Iris pigment epithelial cell (primary cell): ENCODE measurements at places on chromosomes 13 and 19.

DNA sequence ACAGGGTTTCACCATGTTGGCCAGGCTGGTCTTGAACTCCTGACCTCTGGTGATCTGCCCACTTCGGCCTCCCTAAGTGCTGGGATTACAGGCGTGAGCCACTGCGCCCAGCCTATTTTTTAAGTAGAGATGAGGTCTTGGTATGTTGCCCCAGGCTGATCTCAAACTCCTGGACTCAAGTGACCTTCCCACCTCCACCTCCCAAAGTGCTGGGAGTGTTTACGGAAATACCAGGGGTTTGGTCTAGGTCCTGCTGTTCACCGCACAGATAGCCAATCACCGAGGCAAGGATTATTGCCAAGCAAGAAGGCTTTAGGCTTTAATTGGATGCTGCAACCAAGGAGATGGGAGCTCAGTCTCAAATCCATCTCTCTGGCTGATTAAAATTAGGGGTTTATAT lies 11.6 kb downstream of the CLEC4G start:
- no peak for DNase-seq

- DNase-seq: no peak
Measured at GRCh38 chr13:68417801-68418200, 1187.7 kb upstream of the PCDH9 start.

GRCh38 chr19:10979951-10980381 lies 19.1 kb downstream of the SMARCA4 start:
- DNase-seq: no peak

GRCh38 chr13:40439928-40440327 lies 226.5 kb downstream of the FOXO1 start:
- no peak for DNase-seq

DNA sequence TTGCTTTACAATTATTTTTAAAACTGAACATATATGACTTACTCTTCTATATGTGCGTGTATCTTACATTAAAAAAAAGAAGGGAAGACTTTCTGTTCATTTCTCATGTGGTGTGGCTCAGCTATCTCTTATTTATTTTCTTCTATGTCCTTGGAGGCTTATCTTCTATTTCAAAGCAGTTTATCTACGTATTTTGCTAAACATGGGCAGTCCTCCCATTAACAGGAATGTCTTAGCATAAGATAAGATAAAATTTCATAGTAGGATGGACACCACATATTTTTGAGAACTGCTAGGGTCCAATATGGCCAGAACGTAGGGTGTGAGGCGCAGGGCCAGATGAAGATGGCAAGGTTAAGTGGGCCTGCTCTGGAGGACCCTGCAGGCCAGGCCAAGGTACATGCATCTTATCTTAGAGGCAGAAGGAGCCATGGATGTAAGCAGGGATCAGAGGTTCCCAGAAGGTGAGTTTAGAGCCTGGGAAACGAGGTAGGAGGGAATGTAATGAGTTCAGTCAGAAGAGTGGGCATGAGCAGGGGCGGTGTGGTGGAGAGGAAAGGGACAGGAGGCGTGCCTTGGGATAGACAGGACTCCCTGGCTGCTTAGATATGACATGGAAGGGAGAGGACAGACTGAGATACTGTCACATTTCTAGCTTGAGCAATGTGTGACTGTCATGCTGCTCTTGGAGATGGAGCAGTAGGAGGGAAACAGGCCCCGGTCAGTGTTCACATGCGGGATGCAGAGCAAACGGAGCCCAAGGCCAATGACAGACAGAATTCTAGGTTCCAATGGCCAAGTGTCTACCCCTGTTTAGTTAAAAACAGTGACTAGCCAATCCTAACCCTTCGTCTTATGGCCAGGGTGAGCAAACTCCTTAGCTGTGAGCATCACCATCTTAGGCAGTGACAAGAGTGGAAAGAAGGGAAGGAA lies 68.6 kb upstream of the MEDAG start:
- DNase-seq: no peak

GRCh38 chr19:5717215-5717935 lies 2.6 kb downstream of the LONP1 start:
- no peak for DNase-seq

DNA sequence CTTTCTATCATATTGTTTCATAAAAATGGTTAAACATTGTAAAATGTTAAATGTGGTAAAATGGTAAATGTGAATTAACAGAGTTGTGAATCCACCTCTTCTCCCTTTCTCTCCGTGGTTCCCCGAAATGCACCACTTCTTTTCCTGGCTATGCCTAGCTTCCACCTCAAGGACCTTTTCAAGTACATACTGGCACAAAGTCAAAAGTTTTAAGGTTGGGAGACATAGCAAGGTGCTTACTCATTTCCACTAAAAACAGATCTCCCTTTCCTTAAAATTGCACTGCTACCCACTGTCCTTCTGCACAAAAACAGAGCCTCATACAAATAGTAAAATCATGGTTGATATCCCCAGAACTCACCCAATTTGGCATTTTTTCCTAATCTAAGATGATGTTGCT lies 558.2 kb downstream of the SLITRK6 start:
- peak; percentile 22 for DNase-seq

GRCh38 chr13:109144693-109145437 lies 515.5 kb downstream of the MYO16 start:
- peak; percentile 46 for DNase-seq

- peak; percentile 28 for DNase-seq
Measured at GRCh38 chr19:55494172-55494761, 6.0 kb downstream of the SSC5D start.

DNA sequence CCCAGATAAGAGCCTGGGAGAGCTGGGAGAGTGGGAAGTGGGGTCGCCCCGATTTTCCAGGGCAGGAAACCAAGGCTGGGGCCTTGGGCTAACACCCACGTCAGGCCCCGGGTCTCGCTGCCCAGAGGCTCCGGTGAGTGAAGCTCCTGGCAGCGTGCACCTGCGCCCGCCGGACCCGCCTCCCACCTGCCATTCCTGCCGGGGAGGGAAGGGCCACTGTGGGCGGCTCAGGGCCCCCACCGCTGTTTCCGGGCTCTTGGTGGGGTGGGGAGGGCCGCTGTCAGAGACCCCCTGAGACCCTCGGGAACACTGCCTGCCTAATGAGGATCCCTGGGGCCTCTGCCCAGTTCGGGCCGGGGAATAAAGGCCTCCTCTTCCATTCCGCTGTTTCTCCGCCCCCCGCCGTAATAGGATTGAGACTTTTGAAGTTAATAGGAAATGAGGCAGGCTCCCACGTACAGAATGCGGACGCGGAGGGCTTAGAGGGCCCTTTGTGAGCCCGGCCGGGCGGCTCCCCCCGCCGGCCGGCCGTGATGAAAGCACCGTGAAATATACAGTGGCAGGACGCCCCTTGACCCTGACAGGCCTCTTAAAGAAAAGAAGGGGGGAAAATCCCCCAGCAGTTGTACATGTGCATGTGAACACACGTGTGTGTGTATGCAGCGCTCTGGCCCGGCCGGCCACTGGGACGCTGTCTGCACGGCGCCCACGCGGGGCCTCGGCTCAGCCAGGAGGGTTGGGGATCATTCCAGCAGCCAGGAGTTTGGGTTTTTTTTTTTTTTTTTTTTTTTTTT lies 33.2 kb downstream of the EFNA2 start:
- DNase-seq: no peak

GRCh38 chr13:48403151-48403631 lies 9.7 kb downstream of the LPAR6 start:
- peak; percentile 65 for DNase-seq

GRCh38 chr19:1025960-1026782 lies at the start of gene CNN2:
CNN2 (plus strand) TSS chr19:1026608; CDS start chr19:1026662, 54 bp downstream.
- peak; percentile 78 for DNase-seq

DNA sequence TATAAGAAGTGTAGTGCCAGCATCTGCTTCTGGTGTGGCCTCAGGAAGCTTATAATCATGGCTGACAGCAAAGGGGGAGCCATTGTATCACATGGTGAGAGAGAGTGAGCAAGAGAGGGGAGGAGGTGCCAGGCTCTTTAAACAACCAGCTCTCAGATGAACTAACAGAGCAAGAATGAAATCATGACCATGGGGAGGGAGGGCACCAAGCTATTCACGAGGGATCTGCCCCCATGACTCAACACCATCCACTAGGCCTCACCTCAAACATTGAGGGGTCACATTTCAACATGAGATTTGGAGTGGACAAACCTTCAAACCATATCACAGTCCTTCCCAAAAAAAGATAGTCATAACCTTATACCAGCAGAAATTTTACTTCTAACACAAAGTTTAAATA lies 174.0 kb downstream of the GPC5 start:
- DNase-seq: peak; percentile 26

- no peak for DNase-seq
Measured at GRCh38 chr19:33484226-33484774, 37.3 kb downstream of the PEPD start.

DNA sequence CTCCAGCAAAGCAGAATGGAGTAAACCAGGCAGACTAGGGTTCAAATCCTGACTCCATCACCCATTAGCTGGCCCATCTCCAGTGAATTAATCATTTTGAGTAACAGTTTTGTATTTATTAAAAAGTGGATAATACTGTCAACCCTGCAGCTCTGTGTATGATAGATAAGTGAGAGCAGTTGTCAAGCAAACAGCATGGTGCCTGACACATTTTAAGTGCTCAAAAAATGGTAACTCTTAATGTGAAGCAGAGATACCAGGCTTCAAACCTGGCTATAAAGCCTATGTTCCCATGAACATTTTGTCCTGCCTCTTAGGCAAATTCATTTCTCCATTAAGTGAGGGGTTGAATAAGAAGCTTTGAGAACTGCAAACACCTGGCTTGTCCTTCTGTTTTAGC lies 409.6 kb downstream of the TBC1D4 start:
- DNase-seq: no peak
